ENCODE measurements at places on chromosomes 3 and 15.

DNA sequence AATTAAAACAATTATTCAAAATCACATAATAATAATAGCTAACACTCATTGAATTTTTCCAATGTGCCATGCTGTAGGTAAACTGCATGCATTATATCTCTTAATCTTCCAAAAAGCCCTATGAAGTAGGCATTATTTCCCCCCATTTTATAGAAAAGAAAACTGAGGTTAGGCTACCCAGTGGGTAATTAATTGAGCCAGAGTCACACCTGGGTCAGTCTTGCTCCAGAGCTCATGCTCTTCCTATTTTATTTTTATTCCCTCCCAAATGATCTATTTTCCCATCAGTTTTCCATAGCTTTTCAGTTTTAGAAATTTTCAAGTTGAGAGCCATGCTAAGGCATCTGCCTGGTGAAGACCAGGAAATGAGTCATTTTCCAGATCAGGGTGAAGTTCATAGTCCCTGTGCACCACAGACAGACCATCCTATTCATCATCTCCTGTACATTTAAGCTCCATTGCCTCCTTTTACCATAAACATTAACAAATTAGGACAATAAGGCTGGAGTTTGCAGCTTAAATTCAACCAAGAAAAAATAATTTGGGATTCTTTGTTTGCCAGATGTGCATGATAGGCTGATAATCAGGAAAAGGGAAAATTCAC lies 417.3 kb downstream of the OTOL1 start:
- DNase-seq, result no peak

DNA sequence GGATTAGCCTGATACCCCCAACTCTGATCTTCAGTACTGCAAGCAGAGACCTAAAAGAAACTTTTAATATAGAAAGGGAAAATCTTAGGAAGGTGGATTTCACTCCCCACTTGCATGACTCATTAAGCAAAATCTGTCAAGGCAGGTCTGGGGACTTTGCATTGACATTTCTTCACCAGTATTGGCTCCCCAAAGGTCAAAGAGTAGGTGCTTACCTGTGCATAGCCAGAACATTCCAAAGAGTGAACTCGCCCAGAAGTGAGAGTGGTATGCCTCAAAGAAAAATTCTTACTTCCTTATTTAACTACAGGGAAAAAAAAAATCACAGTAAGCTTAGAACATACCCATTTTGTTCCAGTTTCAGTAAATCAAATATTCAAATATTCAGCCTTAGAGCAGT lies 140.9 kb upstream of the TP63 start:
- DNase-seq, result no peak

- DNase-seq, result no peak
These were observed 22.5 kb downstream of the GLB1 start for GRCh38 chr3:33074217-33075067.

DNA sequence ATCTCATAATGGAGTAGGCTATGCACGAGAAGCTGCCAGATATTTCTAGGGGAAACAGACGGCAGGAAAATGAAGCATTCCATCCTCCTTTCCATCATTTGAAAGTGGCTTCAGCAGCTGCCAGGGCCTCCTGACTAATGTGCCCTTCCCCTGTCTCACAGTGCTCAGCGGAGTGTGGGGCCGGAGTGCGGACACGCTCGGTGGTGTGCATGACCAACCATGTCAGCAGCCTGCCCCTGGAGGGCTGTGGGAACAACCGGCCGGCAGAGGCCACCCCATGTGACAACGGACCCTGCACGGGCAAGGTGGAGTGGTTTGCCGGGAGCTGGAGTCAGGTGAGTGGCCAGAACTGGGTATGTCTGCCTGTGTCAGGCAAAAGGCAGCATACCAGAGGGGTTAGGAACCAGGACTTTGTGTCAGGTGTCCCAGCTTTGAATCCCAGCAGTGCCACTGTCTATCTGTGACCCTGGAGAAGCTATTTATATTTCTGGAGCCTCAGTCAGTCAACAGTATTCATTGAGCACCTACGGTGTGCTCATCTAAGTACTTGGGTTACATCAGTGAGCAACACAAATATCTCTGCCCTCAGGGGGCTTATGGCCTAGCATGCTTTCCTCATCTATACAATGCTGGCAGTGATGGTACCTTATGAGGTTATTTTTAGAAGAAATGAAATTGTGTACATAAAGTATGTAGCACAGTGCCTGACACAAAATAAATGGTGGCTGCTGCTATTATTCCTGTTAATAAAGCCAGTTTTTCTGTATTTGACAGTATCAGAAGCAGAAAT lies 52.4 kb upstream of the NR2E3 start:
- no peak for DNase-seq

GRCh38 chr3:32443478-32443877 lies 51.8 kb downstream of the CMTM7 start:
- DNase-seq, result no peak

- no peak for DNase-seq
These were observed 567 bp downstream of the TOP2B start for GRCh38 chr3:25663869-25664811.

GRCh38 chr3:167909504-167909896 lies 174.0 kb downstream of the SERPINI1 start:
- DNase-seq, result no peak
